ENCODE measurements at places on chromosomes 1 and 21. TPM values are rescaled to one million over a fixed set of nuclear protein-coding genes. Genes with fewer than 3 reads are reported as not detected.

Gene SLC26A9
- polyA plus RNA-seq: not detected

DNA sequence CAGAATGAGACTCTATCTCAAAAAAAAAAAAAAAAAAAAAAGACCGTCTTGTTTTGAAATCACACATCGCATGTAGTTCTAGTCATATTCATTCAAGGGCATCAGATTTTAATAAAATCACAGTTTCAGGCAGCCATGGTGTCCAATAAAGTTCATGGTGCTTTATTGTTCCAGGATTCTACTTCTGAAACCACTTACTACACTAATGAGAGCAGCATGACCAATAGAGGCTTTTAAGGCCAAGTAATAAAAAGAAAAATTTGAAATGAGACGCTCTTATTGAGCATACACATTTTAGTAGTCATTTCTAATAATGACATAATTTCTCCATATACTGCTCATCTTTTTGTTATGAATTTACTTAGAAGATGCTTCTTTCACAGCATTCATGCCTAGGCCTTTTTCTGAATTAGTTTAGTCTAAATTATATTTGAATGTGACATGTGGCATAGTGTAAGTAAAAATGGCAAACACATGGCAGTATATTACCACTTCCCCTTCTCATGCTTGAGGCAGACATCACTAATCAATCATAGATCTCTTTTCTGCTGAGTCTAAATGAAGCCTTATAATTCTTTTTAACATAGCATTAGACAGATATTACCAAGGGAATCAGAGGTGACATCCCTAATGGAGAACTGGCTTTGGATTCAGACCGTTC, 18.5 kb downstream of the NTMT2 start:
- no peaks in the 10 kb centered on the region for H3K36me3 ChIP-seq
- H3K27me3 ChIP-seq: no peaks in the 10 kb centered on the region

- no peak overlapping the region for H3K4me3 ChIP-seq
- peaks cover 4% of the 10 kb centered on the region for H3K4me1 ChIP-seq
- no peak for DNase-seq
- H3K36me3 ChIP-seq: no peaks in the 10 kb centered on the region
- H3K27me3 ChIP-seq: no peaks in the 10 kb centered on the region
- H3K27ac ChIP-seq: no peak overlapping the region
These were observed 6.1 kb downstream of the AADACL4 start for GRCh38 chr1:12649971-12650421.

Gene CREB3L4
- polyA plus RNA-seq: 17.6 TPM

Gene NKAIN1
- 1.2 TPM for polyA plus RNA-seq

GRCh38 chr1:151144474-151145303, 1.7 kb downstream of the SEMA6C start:
- no peak for DNase-seq
- H3K27me3 ChIP-seq: no peaks in the 10 kb centered on the region
- H3K36me3 ChIP-seq: no peaks in the 10 kb centered on the region
- no peak overlapping the region for H3K27ac ChIP-seq

GRCh38 chr1:115229016-115229415, 109.0 kb downstream of the NGF start:
- no peak for DNase-seq
- H3K27ac ChIP-seq: no peak overlapping the region
- H3K4me3 ChIP-seq: no peak overlapping the region
- peaks cover 3% of the 10 kb centered on the region for H3K4me1 ChIP-seq
- H3K36me3 ChIP-seq: no peaks in the 10 kb centered on the region
- no peaks in the 10 kb centered on the region for H3K27me3 ChIP-seq

- no peaks in the 10 kb centered on the region for H3K4me1 ChIP-seq
- no peaks in the 10 kb centered on the region for H3K36me3 ChIP-seq
- no peak overlapping the region for H3K27ac ChIP-seq
- no peaks in the 10 kb centered on the region for H3K27me3 ChIP-seq
- no peak for DNase-seq
These were observed 20.3 kb upstream of the BMP8B start for GRCh38 chr1:39808784-39809517.

- DNase-seq: no peak
- H3K27me3 ChIP-seq: no peaks in the 10 kb centered on the region
- no peaks in the 10 kb centered on the region for H3K4me1 ChIP-seq
- H3K36me3 ChIP-seq: no peaks in the 10 kb centered on the region
- no peak overlapping the region for H3K27ac ChIP-seq
These were observed 18.7 kb downstream of the SLC9A1 start for GRCh38 chr1:27136236-27136551.

Measured in ovary (tissue), 10 donors.